ENCODE measurements at places on chromosomes 2 and 18.

DNA sequence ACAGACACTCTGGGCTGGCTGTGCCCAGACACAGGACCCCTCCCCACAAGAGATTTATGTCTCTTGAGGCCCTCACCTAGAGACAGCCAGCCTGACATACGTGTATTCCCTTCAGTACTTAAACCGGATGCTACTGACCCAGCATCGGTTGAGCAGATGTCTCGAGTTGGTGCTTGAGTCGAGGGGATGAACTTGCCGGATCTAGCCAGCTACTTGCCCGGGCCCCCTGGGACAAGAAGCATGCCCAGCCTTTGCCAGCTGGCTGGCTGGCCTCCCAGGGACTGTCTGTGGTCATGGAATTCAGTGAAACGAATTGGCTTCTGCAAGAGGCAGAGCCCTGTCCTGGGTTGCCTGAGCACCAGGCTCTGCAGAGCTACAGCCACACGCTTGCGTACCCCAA is 36.0 kb downstream of the DNMT3A start:
- no peak for DNase-seq

- no peak for DNase-seq
Measured at GRCh38 chr2:25504266-25504665, 162.5 kb upstream of the DNMT3A start.

GRCh38 chr2:3142961-3143571 is 234.6 kb downstream of the EIPR1 start:
- DNase-seq: no peak

DNA sequence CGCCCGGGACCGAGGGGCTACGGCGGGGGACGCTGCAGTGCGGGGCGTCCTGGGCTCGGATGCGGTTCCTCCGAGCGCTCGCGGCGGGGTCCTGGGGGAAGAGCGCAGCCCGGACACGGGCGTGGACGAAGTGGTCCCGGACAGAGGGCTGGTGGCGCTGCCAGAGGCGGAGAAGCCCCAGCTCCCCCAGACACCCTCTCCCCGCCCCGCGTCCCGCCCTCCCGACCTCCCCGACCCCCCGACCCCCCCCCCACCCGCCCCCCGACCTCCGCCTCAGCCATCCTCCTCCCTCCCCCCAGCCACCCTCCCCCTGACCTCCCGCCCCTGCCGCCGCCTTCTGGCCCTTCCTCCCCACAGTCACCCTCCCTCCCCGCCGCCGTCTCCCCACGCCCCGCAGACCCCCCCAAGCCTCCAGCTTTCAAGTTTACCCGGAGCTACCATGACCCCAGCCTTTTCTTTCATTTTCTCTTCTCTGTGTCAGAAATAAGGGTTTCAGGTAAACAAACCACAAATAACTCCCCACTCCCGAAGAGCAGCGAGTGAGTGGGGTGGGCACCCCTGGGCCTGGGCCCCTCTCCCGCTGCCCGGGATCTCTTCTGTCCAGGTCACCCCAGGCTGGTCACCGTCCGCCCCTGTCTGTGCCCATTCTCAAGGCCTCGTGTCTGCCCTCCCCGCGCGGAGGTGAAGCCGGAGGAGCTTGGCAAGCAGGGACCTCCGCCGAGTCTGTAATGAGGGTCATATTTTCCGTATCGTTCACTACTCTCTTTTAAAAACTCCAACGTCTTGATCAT is 5.1 kb downstream of the NFATC1 start:
- no peak for DNase-seq

DNA sequence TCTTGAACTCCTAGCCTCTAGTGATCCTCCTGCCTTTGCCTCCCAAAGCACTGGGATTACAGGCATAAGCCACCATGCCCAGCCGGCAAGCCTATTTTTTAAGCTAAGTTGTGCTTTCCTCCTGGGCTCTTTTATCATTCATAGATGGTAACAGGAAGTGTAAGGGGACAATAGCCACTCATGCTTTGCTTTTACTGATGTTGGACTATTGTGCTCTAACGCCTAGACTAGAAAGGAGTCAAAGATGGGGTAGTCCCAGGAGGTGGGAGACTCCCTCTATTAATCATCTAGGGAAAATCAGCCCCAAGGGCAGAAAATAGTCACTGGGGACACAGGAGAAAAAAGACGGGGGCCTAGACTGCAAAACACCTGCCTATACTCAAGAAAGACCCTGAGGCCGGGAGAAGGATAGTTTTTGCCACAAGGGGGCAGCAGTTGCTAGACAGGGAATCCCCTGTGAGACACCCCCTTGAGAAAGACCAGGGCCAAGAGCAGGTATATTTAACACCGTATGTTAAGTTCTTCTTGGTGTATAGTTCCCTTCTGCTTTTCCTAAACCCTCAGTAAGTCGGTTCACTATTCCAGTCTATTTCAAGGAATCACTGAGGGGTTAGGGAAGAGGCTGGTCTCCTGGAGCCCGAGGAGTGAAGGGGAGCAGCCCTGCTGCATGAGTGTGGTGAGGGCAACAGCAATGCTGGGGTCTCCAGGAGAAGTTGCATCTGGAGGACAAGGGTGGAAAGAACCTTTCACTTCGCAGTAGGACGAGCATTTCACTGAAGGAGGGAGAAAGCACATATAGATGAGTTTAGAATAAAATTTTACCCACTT is 2.1 kb upstream of the CXCR1 start:
- DNase-seq: peak; percentile 48

DNA sequence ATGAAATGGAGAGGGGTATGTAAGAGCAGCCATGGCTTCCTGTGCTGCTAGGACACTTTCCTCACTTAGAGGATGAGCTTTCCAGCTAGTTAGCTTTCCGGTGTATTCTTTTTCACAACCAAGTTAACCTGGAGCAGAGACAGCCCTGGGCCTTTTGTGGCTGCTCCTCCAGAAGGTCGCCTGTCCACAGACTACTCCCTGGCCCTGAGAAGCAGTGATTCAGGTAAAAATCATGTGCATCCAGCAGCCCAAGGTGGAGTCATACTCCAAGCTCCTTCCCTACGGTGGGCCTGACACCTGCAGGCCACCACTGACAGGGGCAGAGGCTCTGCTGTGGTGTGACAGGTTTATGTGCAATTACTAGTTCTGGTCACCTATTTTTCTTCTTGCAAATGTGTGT is 187.2 kb downstream of the ANKRD30B start:
- DNase-seq: no peak

- DNase-seq: no peak
Measured at GRCh38 chr2:122804494-122804893, 1049.0 kb downstream of the TSN start.

- no peak for DNase-seq
Measured at GRCh38 chr18:78595924-78596573, 383.6 kb upstream of the SALL3 start.

GRCh38 chr2:23058435-23058834 is 326.5 kb upstream of the KLHL29 start:
- DNase-seq: no peak

DNA sequence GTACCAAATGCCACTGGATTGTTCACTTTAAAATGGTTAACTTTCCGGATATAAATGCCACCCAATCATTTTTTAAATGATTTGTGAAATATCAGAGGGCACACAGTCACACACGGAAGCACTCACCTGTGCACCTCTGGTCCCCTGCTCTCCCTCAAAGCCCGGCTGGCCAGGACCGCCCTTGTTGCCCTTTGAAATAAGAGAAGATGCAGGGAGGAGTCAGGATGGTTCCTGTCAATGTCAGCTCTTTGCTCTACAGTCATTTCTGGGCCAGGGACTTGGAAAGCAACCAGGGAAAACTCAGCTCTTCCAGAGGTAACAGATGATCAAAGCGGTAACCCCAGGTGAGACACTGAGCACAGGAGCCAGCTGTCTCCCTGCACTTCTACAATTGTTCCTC is 60.7 kb downstream of the COL6A3 start:
- no peak for DNase-seq

- DNase-seq: no peak
Measured at GRCh38 chr2:232282508-232283055, 96.0 kb upstream of the ALPP start.

- DNase-seq: no peak
Measured at GRCh38 chr2:112239862-112240261, 15.0 kb downstream of the ZC3H8 start.

DNA sequence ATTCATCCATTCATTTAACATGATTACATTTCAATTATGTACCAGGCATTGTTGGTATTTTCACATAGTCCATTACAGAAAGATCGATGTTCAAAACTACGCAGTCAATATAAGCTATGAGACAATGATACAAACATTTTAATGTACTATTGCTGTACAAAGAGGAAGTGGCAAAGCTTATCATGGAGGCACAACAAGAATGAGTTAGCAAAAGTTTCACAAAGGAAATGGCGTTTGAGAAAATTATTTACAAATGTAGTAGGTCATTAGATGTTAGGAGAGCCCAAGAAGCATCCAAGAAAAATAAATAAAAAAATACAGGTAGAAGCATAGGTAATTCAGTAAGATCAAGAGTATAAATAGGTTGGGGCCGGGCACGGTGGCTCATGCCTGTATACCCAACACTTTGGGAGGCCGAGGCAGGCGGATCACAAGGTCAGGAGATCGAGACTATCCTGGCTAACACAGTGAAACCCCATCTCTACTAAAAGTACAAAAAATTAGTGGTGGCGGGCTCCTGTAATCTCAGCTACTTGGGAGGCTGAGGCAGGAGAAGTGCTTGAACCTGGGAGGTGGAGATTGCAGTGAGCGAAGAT is 1730.8 kb upstream of the CELF4 start:
- DNase-seq: no peak

GRCh38 chr2:128695646-128696220 is 377.1 kb upstream of the HS6ST1 start:
- DNase-seq: no peak

GRCh38 chr2:205970348-205970747 is 115.6 kb downstream of the INO80D start:
- no peak for DNase-seq

- peak; percentile 9 for DNase-seq
Measured at GRCh38 chr2:153106802-153107477, 371.6 kb downstream of the RPRM start.

GRCh38 chr2:29218071-29218470 is 102.9 kb downstream of the CLIP4 start:
- no peak for DNase-seq

GRCh38 chr18:79609841-79610281 is 69.7 kb upstream of the CTDP1 start:
- DNase-seq: no peak

- DNase-seq: no peak
Measured at GRCh38 chr2:150389447-150389846, 98.0 kb downstream of the RND3 start.

- no peak for DNase-seq
Measured at GRCh38 chr2:24910245-24910644, 9.8 kb downstream of the ADCY3 start.

DNA sequence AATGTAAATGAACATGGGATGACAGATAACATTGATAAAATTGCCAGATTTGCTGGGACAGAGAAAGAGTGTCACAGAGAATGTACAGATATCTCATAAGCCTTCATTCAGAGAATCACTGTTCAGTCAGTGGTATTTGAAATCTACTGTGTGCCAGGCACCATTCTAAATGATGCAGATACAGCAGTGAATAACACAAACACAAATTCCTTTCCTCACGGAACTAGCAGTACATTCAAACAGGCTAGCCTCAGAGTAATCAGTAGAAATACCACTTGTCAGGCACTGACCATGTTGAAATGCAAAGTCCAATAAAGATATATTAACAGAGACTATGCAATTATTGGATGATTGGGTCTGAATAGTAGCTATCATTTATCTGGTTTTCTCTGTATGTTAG is 211.0 kb downstream of the RDH14 start:
- no peak for DNase-seq

DNA sequence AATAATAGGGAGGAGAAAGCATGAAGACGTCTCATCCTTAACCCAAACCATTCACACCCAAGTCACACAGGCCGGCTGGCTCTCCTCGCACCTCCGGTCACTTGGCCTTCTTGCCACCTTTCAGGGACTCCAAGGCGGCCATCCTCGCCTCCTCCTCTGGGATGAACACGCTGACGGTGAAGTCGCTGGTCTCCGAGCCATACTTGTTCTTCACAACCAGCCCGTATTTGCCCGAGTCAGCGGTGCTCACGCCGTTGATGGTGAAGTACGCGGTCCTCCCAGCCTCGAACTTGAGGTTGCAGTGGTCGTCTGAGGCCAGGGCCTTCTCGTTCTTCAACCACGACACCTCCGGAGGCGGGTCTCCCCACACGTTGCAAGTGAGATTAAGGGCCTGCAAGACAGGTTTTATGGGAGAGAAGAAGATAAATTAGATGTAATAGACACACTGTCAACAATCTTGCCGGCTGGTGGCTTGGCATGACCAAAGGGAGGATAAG is 54.3 kb upstream of the LPIN2 start:
- no peak for DNase-seq

DNA sequence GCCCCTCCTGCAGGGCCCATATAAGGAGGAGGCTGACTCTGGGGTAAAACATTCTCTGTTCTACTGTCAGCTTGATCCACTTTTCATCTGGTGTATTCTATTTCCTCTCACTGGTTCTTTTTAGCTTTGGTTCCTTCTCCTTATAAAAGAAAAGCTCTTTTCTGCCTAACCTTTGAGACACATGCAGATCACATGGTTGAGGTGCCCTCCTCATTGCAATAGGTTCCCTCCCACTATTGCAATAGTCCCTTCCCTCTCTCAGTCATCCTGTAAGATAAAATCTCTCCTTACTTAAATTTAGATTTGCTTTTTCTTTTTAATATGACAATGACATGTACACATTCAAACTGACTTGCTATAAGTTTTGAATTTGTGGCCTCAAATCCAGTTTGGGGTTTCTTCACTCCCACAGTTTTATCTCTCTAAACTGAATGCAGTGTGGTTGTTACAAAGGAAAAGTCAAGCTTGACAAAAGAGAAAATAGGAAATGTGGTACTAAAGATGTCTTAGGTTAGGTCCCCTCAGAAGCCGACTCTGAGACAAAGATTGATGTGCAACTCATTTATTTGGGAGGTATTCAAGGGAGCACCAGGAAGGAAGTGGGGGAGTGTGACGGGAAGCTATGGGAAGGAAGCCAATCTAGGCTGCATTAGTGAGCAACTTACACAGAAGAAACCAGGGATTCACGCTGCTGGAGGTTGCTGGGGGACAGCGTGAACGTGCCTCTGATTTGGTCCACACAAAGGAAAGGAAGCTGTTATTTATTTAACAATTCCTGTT is 127.6 kb upstream of the LINC00305 start:
- DNase-seq: no peak

DNA sequence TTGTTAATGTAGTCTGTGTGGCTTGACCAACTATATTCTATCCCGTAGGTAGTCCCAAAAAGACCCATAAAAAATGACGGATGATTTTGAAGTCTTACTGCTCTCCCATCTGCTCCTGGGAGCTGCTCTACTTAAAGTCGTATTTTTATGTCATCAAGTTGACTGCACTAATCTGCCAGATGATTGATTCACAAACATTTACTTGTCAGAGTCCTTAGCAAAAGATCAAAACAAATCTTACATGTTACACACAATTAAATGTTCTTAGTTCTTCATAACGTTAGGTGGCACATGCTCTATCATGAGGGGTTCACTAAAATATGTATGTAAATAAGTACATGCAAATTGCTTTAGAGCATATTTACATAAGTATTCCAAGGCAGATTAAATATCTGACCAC is 498.3 kb upstream of the LRRTM4 start:
- no peak for DNase-seq

GRCh38 chr18:57077005-57077765 is 69.7 kb upstream of the BOD1L2 start:
- no peak for DNase-seq

- no peak for DNase-seq
Measured at GRCh38 chr18:11899063-11899462, 9.1 kb downstream of the MPPE1 start.

GRCh38 chr18:46672062-46672970 is 15.3 kb upstream of the LOXHD1 start:
- DNase-seq: peak; percentile 79
